ENCODE measurements at places on chromosomes 4 and X.
A peak's percentile ranks its signal among the peaks of the same experiment; 100 is the strongest.

DNA sequence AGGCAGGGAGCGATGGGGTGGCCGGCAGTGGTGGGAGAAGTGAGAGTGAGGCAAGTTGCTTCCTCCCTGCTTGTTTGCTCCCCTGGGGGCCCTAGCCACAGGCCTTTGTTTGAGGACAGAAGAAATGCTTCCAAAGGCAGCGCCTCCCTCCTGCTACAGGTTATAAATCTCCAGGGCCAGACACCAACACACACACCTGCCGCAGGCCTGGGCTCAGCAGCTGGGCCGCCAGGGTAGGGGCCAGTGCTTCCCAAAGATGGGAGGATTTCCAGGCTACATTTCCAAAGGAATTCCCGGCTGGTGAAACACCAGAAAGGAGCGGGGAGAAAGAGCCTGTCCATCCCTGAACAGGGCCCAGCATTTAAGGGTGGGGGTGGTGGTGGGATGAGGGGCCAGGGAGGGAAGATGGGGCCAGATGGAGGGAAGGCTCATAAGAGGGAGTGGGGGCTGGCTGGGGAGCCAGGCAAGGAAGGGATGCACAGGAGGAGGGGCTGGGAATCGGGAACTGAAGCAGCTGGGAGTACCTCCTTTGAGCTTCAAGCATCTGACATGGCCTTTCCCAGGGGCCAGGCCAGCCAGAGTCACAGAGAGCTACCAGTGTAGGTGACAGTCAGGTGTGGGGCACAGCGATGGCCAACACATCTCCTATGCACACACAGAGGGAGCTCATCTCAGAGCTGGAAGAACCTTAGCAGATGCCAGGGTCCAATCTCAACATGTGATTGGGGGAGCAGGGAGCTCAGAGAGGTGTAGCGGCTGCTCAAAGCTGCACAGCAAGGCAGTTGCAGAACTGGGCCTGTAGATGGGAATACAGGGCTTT lies 143.9 kb downstream of the PJA1 start:
- no peak for DNase-seq

- DNase-seq, result no peak
Measured at GRCh38 chr4:72663828-72664227, 94.8 kb upstream of the ADAMTS3 start.

DNA sequence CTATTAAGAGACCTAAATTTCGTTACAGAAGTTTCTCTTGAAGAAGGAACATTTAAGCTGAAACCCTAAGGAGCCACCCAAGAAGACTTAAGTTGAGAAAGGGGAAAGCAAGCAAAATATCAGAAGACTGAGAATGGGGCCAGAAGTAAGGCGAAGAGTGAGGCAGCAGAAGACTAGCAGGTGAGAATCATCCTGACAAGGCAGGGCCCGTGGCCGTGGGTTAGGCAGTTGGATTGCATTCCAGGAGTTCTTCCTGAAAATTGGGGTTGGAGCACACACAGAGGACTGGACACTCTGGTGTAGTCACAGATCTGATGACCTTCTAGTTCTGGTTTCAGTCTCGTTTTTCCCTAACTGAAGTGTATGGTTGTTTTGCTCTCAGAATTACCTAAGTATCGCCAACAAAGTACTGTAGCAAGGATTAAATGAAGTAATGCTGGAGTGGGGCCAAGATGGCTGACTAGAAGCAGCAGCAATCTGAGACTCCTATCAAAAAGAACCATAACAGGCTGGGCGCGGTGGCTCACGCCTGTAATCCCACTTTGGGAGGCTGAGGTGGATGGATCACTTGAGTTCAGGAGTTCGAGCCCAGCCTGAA lies 94.4 kb upstream of the GUCY1A1 start:
- no peak for DNase-seq

- no peak for DNase-seq
Measured at GRCh38 chr4:141705048-141705746, 68.8 kb downstream of the IL15 start.

DNA sequence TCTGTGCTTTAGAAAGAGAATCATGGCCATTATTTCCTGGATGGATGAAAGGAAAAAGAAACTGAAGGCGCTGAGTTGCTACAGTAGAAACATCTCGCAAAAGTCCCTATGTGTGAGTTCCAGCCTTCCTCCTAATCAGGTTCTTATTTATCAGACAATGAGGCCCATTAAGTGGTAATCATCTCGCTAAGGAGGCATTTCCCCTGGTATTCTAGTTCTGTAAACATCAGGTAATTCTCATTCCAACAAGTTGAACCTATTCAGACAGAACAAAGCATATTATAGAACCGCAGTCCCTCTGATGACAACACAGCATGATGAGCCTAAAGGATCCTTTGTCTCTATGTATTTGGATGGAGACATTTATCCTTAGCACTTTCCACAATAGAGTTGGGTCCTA lies 205.7 kb upstream of the MAOA start:
- no peak for DNase-seq

GRCh38 chr4:52051615-52052474 lies 741 bp downstream of the SPATA18 start:
- DNase-seq, result no peak

DNA sequence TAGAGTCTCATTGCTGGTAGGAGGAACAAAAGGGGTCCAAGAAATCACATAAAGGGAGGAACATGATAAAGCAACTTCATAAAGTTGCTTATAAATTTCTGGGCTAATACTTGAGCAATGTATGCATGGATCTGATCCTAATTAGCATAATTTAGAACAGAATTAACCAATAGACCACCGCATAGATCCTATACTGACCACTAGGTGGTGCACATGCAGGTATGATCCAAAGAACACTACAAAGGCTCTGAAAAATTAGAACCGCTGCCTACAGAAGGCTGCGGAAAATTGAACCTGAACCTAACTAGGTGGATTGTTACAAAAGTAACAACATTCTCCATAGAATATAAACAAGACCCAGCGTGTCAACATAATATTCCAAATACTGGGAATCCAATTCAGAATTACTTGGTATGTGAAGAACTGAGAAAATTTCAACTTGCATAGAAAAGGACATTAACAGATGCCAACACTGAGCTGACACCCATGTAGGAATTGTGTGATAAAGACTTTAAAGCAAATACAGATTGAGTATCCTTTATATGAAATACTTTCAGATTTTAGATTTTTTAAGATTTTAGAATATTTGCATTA lies 23.3 kb downstream of the BRCC3 start:
- DNase-seq, result no peak

GRCh38 chrX:45769761-45770582 lies 569.3 kb upstream of the DIPK2B start:
- DNase-seq, result peak; percentile 87

DNA sequence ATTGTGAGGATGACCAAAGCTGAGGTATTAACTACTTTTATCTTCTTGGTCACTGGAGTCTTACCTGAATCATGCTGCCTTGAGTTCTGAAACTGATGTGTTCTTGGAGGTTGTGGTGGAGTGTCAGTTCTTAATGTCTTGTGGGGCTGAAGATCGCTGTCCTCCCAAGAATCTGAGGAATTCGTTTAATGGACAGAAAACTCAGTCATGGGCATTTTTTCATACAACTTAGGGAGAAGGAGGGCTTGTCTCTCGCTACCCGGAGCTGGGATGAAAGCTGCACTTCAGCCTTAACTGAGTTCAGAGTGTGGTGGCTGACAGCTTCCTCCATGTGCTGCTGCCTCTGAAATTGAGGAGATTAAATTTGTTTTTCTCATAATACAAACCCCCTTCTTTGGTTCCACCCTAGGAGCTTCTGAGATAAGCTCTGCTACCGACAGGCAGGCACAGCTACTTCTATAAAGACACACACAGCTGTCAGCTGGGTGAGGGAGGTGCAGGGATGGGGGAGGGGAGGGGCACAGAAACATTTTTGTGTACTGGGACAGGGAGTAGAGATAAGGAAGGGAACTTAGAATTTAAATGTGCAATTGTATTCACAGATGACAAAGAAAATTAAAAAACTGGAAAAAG lies 30.8 kb downstream of the RBBP7 start:
- no peak for DNase-seq

DNA sequence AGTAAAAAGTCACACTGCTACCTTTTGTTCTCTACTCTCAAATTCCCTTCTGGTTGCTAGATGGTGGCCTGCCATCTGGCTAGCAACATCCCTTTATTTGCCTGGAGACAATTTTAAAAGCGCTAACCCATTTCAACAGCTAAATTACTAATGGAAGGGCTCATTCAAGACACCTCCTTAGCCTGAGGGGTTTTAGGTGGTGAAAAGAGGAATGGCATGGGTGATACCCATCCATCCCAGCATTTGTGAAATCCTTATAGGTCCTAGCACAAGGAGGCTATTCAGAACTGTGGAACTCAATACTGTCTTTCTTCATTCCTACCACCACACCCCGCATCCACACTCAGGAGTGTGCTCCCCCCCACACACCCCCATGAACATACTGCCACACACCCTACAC lies 33.5 kb downstream of the ARHGEF9 start:
- no peak for DNase-seq

All from GDM1 (cell line).